Central memory CD4-positive, alpha-beta T cell (primary cell): ENCODE measurements at places on chromosomes 1 and 21.
A peak's percentile ranks its signal among the peaks of the same experiment; 100 is the strongest.

GRCh38 chr1:202203238-202204039, 9.8 kb downstream of the LGR6 start:
- no peak for DNase-seq

DNA sequence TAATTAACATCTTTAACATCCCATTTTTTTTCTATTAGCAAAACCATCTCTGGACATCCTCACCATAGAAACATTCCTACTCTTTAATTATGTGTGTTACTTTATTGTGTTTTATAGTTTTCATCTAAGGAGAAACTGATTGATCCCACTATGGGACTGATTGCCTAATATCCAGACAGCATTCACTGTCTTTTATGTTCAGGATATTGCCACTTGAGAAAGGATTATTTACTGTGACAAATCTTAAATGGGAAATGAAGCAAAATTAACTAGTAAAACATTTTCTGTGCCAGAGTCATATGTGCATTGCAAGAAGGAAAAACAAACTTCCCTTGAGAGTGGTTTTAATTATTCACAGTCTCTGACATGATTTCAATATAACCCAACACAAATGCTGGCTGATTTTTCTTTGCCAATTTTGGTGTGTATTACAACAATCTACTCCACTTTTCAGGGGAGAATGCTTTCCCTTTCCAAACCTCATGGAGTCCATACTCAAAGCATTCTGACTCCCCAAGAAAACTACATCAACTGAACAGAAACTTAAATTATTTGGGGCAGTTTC, 15.8 kb upstream of the RGS13 start:
- no peak for DNase-seq

DNA sequence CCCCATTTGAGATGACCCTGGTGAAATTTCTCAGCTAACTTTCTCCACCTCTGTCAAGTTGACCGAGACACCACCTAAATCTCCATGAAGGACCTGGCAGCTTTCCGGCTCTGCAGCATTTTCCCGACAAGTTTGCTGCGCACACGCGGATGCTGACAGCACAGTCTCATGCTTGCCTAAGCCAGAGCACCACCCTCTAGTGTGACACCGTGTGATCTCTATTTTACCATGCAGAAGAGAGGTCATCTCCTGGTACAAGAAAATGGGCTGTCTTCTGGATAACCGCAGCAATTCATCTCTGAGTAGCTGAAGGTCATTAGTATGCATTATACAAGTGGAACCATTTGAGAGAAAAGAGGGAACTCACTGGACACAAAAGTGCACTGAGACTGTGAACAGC, 38.9 kb upstream of the H6PD start:
- DNase-seq = no peak

GRCh38 chr1:223288826-223289225, 75.2 kb downstream of the SUSD4 start:
- DNase-seq = no peak

- DNase-seq = no peak
Measured at GRCh38 chr1:156160743-156161171, 7.4 kb downstream of the SEMA4A start.

- DNase-seq = no peak
Measured at GRCh38 chr1:186301448-186301847, 73.6 kb downstream of the TPR start.

DNA sequence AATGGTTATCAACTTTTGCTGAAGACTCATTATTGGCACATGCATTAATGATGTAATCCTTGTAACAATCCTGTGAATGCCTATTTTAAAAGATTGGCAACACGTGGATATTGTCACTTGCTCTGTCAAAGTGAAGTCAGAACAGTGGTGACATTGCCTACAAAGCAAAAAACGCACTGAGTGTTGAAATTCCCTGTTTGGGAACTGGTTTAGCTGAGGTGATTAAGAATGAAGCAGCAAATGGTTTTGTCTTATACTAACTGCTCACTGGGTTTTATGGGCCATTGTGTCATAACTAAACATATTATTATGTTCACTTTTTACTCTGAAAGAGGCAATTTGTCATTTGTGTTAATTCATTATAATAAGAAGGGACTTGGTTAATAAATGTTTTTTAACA, 11.3 kb downstream of the OR14A16 start:
- no peak for DNase-seq

DNA sequence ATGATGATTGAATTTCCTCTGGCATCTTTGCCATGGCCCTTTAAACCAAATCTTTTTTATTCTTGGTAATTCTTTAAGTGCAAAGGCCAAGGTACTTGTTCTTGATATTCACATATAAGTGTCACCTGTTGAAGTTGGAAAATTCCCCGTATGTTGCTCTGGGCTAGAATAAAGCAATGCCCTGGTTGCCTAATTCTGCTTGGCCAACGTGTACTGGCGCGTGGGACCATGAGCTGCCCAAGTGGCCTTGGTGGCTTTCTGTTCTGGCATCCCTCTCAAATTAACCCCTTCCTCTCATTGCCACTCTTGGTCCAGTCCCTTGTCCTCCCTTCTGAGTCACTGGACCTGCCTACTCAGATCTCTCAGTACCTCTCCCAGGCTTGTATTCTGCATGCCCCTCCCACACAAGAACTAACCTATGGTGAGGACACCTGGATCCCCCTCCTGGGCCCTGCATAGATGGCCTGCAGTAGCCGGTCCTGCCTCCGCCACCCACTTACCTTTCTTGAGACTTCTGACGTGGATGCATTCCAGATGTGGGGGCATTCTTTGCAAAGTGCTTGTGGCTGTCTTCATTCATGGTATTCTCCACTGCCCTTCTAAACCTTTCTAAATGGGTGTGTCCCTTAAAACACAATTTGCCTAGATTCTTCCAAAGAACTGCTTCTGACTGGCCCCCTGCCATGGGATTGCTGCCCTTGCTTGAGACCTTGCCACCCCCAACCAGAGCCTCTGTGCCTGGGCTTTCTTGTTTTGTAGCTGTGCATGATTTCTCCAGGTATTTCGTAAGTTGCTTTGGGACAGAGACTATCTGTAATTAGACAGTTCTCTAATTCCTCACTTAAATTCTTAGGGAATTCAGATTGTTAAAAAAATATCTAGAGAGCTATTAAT, 152.4 kb downstream of the GALNT2 start:
- DNase-seq = no peak

GRCh38 chr1:179742717-179743678, at the start of gene FAM163A:
Gene FAM163A (plus strand): TSS chr1:179743291. CDS start chr1:179813098, 69,807 bp downstream.
- DNase-seq = no peak

GRCh38 chr1:113630340-113631327, 128.7 kb downstream of the PHTF1 start:
- no peak for DNase-seq

DNA sequence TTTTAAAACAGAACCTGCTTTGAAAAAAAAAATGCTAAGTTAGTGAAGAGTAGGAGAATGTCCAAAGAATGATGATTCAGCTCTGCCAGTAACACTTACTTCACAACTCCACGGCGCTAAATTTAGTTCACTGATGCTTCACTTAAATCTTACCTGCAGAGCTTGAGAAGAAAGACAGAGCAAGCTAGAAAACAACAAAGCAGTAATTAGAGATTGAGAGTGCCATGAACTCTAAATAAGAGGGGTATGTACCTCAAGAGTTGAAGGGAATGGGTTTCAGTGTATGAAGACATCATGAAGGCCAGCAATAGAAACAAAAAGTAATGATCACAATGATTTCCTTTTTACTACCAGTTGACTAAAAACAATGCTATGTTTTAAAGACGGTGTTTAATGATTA, 32.8 kb downstream of the EPRS1 start:
- DNase-seq = no peak

DNA sequence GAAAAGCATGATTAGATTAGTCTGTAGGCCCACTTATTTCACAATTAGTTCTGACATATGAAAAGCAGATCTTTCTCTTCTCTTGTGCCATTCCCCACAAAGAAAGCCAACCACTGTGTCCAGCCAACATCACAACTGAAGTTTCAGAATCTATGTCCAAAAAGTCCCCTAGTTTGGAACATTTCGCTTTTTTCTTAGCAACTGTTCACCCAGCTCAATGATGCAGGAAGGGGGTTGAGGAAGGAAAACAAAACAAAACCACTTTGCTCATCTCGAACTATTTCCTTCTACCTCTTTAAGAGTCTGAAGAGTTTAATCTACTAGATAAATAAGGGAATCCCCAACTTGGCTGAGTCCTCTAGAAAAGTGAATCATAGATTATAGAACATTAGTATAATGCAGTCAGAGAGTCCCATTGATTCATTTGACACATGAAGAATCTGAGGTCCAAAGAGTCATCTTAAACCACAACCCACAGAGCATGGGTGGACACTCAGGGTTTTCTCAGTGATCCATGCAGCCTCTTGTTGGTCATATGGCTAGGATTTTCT, 159.3 kb upstream of the SGIP1 start:
- DNase-seq = peak; percentile 54

- DNase-seq = peak; percentile 34
Measured at GRCh38 chr1:240455228-240455821, 156.6 kb downstream of the GREM2 start.

GRCh38 chr1:62437273-62437940, 558 bp downstream of the USP1 start:
- peak; percentile 50 for DNase-seq

- no peak for DNase-seq
Measured at GRCh38 chr1:90561911-90562310, 155.2 kb downstream of the BARHL2 start.

DNA sequence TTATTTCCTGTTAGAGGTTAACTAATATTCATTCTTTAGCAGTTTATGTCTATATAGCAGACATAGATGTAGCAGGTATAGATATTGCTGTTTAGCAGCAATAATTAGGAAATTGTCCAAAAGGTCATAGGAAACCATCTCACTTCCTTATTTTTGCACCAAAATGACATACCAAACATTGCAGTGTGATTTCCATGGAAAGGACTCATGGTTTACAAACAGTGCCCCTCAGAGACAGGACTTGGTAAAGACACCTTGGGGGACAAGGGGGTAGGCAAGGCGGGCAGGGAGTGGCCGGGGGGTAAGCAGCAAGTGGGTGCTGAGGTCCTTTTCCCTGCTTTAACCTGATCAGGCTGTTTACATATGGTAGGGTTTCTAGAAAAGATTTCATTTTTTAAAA, 30.5 kb downstream of the BATF3 start:
- DNase-seq = no peak

DNA sequence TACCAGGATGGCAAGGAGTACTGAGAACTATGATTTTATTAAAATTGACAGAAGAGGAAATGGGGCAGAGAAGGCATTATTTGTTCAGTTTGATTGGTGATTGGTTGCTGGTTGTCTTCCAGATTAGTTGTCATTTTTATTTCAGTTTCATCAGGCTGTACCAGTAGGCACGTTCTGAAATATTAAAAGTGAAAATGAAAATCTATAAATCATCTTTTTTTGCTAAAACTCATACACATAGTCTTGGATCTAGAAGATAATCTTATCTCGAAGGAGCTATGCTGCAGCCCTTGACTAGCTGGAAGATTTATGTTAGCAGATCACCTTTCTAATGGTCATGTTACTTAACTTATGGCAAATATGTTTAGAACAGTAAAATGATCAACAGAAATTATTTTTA, 29.0 kb downstream of the NEK7 start:
- DNase-seq = no peak

DNA sequence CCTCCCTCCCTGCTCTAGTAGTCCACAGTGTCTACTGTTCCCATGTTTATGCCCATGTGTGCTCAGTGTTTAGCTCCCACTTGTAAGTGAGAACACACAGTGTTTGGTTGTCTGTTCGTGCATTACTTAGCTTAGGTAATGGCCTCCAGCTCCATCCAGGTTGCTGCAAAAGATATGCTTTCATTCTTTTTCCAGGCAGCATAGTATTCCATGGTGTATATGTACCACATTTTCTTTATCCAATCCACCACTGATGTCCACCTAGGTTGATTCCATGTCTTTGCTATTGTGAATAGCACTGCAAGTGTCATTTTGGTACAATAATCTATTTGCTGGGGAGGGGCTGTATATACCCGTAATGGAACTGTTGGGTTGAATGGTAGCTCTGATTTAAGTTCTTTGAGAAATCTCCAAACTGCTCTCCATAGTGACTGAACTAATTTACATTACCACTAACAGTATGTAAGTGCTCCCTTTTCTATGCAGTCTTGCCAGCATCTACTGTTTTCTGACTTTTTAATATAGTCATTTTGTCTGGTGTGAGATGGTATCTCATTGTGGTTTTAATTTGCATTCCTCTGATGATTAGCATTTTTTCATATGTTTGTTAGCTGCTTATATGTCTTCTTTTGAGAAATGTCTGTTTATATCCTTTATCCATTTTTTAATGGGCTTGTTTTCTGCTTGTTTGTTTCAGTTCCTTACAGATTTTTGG, 191.9 kb upstream of the DMRTA2 start:
- no peak for DNase-seq

- no peak for DNase-seq
Measured at GRCh38 chr1:240344918-240345317, 253.2 kb downstream of the FMN2 start.

DNA sequence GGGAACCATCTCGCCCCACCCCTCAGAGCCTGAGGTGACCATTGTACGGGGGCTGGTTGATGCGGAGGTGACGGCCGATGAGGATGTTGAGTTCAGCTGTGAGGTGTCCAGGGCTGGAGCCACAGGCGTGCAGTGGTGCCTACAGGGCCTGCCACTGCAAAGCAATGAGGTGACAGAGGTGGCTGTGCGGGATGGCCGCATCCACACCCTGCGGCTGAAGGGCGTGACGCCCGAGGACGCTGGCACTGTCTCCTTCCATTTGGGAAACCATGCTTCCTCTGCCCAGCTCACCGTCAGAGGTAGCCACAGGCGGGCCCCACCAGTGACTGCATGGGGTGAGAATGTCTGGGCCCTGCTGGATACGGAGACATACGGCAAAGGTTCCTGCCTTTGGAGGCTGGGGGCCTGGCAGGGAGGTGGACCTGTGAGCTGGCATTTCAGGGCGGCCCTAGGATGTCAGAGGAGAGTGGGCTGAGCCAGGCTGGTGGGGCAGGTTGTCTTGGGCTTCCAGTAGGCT, 98.5 kb downstream of the TRIM11 start:
- DNase-seq = no peak

DNA sequence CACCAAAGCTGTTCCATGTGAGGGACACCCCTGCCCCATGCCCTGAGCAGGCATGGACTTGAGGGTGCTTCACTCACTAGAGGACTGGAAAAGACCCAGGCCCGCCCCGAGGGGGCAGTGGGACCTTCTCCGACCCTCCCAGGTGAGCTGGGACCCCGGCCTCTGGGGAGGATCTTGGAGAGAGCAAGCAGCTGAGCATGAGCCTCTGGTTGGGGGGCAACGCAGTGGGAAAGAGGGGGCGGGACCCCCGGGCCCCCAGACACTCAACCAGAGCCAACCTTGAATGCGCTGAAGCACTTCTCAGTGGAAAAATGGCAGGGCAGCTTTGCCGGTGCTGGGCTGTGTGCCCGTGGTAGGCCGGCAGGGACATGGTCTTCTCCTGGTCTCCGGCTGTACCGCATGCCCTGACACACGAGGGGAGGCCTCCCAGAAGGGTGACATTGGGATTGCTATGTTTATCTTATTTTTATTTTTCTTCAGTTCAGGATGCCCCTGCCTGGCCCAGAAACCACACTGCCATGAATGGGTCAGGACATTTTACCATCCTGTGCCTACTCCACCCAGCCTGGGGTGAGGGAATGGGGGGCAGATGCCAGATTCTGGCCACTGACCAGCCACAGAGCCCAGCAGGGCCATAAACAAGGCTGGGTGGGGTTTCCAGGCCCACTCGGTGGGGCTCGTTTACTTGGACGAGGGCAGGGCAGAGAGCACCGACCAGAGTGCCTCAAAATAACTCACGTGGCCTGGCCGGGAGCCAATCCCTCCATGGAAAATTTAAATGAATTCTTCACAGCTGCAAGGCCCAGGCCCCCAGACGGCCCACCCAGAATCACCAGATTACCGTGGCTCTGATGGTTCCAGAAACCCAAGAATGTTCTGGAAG, 17.2 kb upstream of the LAPTM5 start:
- no peak for DNase-seq
